Endothelial cell (in vitro differentiated cells): ENCODE measurements at places on chromosomes 4 and X. TPM values are rescaled to one million over a fixed set of nuclear protein-coding genes. Genes with fewer than 3 reads are reported as not detected.

Gene SUPT20HL1
- total RNA-seq, result not detected

Gene IL21
- total RNA-seq, result not detected

Gene IL1RAPL2
- 0.51 TPM for total RNA-seq

Gene SPATA4
- total RNA-seq, result not detected

Gene LRAT
- 0.64 TPM for total RNA-seq

Gene CCDC110
- 0.67 TPM for total RNA-seq

Gene MAPK10
- total RNA-seq, result 2.0 TPM

Gene HPGDS
- total RNA-seq, result 0.33 TPM

Gene GSX2
- total RNA-seq, result not detected

Gene SERPINA7
- not detected for total RNA-seq

Gene RP2
- total RNA-seq, result 16.6 TPM

Gene ARHGEF38
- not detected for total RNA-seq

Gene CXXC4
- 1.6 TPM for total RNA-seq

Gene CDX4
- not detected for total RNA-seq

Gene PRDM8
- total RNA-seq, result 30.5 TPM

Gene SYN1
- total RNA-seq, result 2.9 TPM

Gene CCDC120
- 22.5 TPM for total RNA-seq

Gene CTAG1B
- not detected for total RNA-seq

Gene REPS2
- total RNA-seq, result 10.6 TPM

Gene SOD3
- total RNA-seq, result 1.6 TPM

Gene TCEAL2
- total RNA-seq, result 11.1 TPM

Gene FAM53A
- total RNA-seq, result 1.8 TPM

Gene CDKN2AIP
- total RNA-seq, result 22.0 TPM

Gene WDR17
- total RNA-seq, result 0.64 TPM

Gene NOX1
- total RNA-seq, result not detected

Gene CWH43
- total RNA-seq, result not detected

Gene FAT1
- 67.7 TPM for total RNA-seq

Gene MTTP
- total RNA-seq, result 0.26 TPM

Gene NLRP2B
- not detected for total RNA-seq

Gene RHOH
- 20.4 TPM for total RNA-seq

Gene DOK7
- 0.69 TPM for total RNA-seq

Gene CYBB
- total RNA-seq, result not detected

Gene HSFX4
- total RNA-seq, result not detected

Gene IL2
- total RNA-seq, result not detected

Gene SPARCL1
- total RNA-seq, result 3.3 TPM

Gene MAGEA11
- not detected for total RNA-seq

Gene OPHN1
- 13.2 TPM for total RNA-seq

Gene MAN2B2
- 12.5 TPM for total RNA-seq

Gene TMSB4X
- total RNA-seq, result 3,201 TPM

Gene TEX13D
- total RNA-seq, result not detected

Gene DSPP
- total RNA-seq, result not detected

Gene CLDN34
- 0.64 TPM for total RNA-seq

Gene PAK3
- 4.0 TPM for total RNA-seq

Gene TBC1D8B
- 3.6 TPM for total RNA-seq

Gene AMBN
- total RNA-seq, result not detected

Gene USP51
- total RNA-seq, result 6.3 TPM

Gene DKK2
- 8.0 TPM for total RNA-seq

Gene TENM3
- 29.7 TPM for total RNA-seq

Gene PPARGC1A
- total RNA-seq, result 11.4 TPM

Gene PCDH7
- 6.1 TPM for total RNA-seq

Gene GEMIN8
- 12.0 TPM for total RNA-seq

Gene TIGD4
- 1.3 TPM for total RNA-seq

Gene PWWP3B
- 0.21 TPM for total RNA-seq

Gene MAGEA10
- total RNA-seq, result not detected

Gene GJB1
- not detected for total RNA-seq

Gene MAGEA2
- 3.5 TPM for total RNA-seq

Gene TLR6
- 0.85 TPM for total RNA-seq

Gene ADGRG2
- not detected for total RNA-seq

Gene PDE6B
- total RNA-seq, result 5.1 TPM

Gene VCX2
- total RNA-seq, result not detected
